ENCODE measurements at places on chromosomes 6 and 20.

GRCh38 chr20:58797371-58798338, 53.0 kb downstream of the GNAS-AS1 start:
- DNase-seq: no peak

DNA sequence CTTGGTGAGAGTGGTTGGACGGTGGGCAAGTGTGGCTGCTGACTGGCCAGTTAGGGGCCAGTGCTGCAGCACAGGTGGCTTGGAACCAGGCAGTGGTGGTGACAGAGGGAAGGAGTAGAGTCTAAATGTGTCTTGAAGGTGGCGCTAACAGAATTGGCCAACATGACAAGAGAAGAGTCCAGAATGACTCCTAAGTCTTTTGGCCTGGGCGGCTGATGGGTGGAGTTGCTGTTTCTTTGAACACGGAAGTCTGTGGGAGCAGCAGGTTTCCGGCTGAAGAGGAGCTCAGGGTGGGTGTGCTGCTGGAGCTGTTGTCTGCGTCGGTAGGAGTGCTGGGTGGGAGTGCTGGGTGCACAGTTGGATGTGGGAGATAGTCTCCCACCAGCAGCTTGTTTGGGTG, 10.1 kb downstream of the LSM14B start:
- peak; percentile 62 for DNase-seq

- DNase-seq: peak; percentile 47
These were observed 208.8 kb downstream of the BMP2 start for GRCh38 chr20:6976106-6976900.

DNA sequence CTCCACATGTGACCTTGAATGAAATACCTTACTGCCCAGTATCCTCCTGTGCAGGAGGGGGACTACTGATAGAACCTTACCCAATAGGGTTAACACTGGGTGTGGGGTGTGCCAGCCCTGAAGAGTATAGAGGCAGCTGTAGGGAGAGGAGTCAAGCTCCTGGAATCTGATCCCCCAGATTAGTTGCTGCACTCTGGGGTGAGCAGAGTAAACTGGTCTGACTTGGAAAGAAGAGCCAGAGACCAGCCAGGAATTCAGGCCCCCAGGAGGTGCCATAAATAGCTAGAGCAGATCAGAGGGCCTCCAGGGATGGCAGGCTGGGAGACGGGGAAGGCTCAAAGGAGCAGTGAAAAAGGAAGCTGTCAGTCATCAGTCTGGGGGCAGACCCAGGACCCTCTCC, 3.5 kb upstream of the APOBEC2 start:
- DNase-seq: no peak

- DNase-seq: no peak
These were observed 39.6 kb downstream of the DUSP22 start for GRCh38 chr6:331622-332521.

DNA sequence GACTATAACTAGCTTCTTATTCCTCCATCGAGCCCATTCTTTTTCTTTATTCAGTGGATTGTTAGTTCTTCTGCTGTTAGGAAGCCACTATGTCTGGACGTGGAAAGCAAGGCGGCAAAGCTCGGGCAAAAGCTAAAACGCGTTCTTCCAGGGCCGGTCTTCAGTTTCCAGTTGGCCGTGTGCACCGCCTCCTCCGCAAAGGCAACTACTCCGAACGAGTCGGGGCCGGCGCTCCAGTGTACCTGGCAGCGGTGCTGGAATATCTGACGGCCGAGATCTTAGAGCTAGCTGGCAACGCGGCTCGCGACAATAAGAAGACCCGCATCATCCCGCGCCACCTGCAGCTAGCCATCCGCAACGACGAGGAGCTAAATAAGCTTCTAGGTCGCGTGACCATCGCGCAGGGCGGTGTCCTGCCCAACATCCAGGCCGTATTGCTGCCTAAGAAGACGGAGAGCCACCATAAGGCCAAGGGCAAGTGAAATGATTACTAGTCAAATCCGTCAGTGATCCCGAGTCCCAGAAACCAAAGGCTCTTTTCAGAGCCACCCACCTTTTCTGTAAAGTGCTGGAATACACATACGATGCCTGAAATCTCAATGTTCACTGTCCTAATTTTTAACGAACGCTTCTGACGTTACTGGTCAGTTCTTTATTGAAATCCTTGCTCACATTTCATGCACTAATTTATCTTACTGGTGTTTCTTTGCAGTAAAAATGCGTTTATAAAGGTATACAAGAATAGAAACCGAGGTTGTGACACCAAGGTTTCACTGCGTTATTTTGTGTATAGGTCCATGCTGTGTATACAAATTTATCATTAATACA, 129.9 kb downstream of the HFE start:
- DNase-seq: peak; percentile 85

- peak; percentile 55 for DNase-seq
These were observed 5.3 kb upstream of the FOXC1 start for GRCh38 chr6:1604158-1605003.

GRCh38 chr6:104256646-104257045, 603.1 kb downstream of the HACE1 start:
- no peak for DNase-seq

GRCh38 chr20:20553541-20553940, 158.9 kb downstream of the RALGAPA2 start:
- DNase-seq: no peak

DNA sequence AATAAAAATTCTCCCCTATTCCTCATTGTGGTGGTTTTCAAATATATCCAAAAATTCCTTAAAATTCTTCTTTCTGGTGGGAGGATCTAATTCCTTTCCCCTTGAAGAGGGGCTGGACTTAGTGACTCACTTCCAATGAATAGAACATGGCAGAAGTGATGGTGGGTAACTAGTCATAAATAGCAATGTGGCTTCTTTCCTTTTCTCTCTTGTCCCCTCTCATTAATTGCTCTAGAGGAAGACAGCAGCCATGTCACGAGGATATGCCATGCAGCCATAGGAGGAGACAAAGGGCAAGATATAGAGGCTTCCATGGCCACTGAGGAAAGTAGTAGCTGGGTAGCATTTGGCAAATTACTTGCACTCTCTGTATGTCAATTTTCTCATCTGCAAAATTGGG, 5.9 kb downstream of the VNN2 start:
- DNase-seq: no peak

- DNase-seq: no peak
These were observed 73.4 kb upstream of the HTR1B start for GRCh38 chr6:77536701-77537100.

- DNase-seq: no peak
These were observed 37.5 kb downstream of the PPP1R3G start for GRCh38 chr6:5122504-5123112.

GRCh38 chr6:90347411-90347851, 50.8 kb upstream of the BACH2 start:
- peak; percentile 60 for DNase-seq

DNA sequence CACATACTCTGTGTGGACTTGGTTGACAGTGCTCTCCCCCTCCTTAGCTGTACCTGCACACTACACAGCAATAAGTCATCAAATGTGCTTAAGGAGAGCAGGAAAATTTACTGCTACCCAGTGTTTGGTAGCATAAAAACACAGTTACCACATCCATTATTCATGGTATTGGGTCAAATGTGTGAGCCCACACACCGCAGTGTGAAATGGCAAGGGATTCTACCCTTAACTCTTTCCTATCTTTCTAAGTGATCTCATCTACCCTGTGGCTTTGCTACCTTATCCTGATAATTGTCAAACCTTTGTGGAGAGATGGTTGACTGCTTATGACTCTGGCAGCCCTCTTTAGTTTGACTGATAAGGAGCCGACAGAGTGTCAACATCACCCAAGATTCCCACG, 47.6 kb downstream of the STX11 start:
- DNase-seq: no peak

DNA sequence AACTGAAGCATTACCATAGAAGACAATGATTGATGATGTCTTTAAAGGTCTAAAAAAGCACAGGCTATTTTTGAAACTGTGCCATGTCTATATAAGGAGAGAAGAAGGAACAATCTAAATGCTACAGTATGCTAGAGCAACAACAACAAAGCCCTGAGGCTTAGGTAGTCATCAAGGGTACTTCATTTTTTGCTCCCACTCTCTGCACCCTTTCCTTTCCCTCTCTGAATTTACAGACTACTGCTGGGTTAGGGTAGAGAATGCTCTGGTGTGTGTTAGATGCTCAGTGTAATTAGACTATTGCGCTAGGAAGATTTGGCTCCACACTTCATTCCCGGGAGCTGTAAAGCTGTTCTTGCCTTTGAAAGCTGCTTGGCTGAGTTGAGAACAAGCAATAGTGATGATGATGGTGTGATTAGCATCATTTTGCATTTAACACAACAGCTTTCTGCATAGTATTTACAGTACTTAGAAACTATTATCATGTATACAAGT, 1262.5 kb upstream of the CITED2 start:
- no peak for DNase-seq

- DNase-seq: peak; percentile 1
These were observed 761.3 kb downstream of the HDGFL1 start for GRCh38 chr6:23330632-23331031.

DNA sequence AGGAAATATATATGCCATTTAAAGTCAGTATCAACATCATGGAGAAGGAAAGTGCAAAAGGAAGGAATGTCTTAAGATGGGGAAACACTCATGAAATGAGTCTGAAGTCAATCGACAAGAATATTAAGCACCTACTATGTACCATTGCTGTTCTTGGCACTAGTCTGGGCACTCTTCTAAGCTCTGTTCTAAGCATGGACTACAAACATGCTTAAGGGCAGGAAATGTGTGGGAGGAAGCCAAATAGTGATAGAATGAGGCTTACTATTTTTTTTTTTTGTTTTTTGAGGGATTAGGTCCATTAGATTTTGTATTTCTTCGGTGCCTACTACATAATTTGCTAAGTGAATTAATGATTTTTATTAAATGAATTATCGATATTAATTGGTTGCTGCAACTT, 83.8 kb upstream of the SUPT3H start:
- no peak for DNase-seq

- DNase-seq: no peak
These were observed 70.5 kb upstream of the PRL start for GRCh38 chr6:22367346-22367745.

- no peak for DNase-seq
These were observed 10.4 kb upstream of the ACTR5 start for GRCh38 chr20:38737887-38738286.

- no peak for DNase-seq
These were observed 24.9 kb upstream of the CFAP206 start for GRCh38 chr6:87382861-87383260.

GRCh38 chr6:5204376-5204775, 56.4 kb downstream of the LYRM4 start:
- DNase-seq: peak; percentile 66

DNA sequence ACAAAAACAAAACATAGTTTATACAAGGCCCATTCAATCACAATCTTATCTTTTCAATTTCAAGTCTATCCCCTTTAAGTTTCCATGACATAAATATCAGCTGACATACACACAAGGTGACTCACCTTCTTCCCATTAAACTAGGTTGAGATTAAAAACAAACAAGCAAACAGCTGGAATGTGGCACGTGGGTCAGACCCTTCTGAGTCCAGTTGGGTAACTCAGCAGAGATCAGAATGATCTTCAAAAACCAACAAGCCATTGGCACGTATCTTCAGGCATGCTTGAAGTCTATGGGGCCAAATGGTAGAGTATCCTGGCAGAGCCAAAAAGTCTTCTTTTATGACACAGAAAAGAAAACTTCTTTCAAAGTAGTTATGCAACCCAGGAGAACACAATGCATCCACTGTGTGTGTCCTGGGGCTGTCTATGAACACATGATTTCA, 603.5 kb upstream of the CITED2 start:
- no peak for DNase-seq

GRCh38 chr20:43662943-43663655, 3.8 kb upstream of the MYBL2 start:
- no peak for DNase-seq

GRCh38 chr6:146898069-146898887, 299.5 kb downstream of the ADGB start:
- no peak for DNase-seq

DNA sequence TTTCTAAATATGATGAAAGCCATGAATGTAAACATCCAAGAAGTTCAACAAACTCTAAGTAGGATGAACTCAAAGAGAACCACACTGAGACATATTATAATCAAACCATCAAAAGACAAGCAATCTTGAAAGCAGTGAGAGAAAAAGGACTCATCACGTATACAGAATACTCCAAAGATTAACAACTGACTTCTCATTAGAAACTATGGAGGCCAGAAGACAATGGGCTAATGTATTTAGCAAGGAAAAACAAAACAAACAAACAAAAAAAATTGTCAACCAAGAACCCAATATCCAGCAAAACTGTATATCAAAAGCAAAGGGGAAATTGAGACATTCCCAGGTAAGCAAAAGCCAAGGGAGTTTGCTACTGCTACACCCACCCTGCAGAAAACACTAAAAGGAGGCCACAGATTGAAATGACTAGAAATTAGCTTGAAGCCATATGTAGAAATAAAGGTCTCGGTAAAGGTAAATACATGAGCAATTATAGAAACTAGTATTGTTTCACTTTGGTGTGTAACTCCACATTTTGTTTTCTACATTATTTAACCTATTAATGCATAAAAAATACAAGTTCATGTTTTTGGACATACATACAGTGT, 301.1 kb upstream of the QKI start:
- DNase-seq: no peak

DNA sequence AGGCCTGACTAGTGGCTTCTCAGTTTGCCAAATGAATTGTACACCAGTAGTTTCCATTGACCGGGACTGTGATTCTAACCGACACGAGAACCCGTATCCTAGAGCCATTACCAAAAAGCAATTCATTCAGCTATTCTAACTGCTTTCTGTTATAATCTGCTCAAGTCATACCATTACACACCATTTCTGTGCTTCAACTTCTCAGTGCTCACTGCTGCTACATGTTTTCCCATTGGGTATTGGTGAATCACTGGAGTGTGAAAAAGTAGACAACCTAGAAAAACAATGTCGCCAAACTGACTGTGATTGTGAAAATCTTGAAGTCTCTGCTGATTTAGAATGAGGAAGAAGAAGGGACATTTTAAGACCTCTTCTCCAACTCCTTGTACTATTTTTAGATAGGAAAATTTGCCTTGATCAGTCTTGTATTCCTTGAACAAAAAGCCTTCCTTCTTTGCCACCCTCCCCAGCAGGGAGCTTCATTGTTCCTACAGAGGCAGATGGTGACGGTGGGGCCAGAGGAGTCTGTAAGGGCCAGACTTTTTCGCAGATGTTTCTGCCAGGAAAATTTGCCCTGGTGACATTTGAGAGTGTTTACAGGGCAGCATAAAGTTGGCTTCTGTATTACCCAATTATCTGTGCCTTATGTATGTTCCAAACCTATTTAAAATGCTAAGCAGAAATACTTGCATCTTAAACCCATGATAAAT, 31.7 kb upstream of the MAP3K4 start:
- DNase-seq: no peak

DNA sequence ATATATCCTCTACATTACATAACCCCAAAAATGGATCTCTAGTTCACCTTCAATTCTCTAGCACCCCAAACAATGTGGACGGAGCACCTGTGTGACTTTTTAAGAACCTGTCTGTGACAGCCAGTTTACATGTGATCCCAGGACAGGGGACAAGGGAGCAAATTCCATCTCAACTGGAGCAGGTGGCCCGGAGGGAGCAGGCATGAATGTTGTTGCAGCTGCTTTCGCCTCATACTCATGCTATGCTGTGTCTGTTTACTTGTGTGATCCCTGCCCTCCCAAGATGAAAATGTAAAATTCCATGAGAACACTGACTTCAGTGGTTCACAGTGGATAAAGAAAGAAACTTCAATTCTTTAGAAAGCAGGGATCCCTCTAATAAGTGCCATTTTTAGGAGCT, 600.3 kb downstream of the CDH26 start:
- DNase-seq: no peak

GRCh38 chr20:36246401-36246800, 10.1 kb downstream of the AAR2 start:
- no peak for DNase-seq
